Right cardiac atrium (tissue), 5 donors: ENCODE measurements at places on chromosomes 12 and 14.

GRCh38 chr14:21913759-21914158, 240.1 kb upstream of the OR4E1 start:
- peak; percentile 44 for DNase-seq

DNA sequence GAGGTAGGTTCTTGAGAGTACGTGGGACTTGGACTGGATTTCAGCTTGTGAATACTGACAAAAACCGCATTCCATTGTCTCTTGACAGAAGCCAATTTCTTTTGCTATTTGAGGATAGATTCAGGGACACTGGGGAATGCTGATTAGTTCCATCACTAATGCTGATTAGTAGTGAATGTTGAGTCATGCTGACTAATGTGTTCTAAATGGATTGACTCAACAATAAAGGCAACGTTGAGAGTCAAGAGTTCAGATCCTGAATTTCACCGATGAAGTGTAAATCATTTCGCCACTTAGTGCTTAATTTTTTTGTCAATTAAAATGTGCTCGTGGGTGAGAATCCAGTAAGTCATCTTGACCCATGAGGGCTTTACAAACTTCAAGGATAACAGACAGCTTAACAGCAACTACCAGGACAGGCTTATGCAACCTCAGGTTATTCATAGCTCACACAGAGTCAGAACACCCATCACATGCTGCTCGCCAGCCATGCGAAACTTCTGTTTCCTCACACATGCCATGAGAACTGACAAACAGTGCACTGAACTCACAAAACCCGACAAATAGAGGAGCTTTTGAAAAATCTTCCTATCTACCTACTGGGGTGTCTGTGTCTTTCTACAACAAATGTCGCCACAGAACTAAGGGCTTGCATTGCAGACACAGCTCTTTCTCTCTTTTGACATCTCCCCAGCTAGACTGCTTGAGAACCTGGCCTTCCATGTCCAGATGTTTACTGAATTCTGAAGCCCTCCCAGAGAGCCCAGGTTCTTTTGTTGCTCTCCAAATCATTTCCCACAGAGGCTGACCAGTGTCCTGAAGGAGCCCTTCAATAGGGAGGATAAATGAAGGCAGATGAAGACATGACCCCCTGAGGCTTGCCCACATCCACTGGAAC, 316.4 kb downstream of the ZFP36L1 start:
- peak; percentile 60 for DNase-seq

DNA sequence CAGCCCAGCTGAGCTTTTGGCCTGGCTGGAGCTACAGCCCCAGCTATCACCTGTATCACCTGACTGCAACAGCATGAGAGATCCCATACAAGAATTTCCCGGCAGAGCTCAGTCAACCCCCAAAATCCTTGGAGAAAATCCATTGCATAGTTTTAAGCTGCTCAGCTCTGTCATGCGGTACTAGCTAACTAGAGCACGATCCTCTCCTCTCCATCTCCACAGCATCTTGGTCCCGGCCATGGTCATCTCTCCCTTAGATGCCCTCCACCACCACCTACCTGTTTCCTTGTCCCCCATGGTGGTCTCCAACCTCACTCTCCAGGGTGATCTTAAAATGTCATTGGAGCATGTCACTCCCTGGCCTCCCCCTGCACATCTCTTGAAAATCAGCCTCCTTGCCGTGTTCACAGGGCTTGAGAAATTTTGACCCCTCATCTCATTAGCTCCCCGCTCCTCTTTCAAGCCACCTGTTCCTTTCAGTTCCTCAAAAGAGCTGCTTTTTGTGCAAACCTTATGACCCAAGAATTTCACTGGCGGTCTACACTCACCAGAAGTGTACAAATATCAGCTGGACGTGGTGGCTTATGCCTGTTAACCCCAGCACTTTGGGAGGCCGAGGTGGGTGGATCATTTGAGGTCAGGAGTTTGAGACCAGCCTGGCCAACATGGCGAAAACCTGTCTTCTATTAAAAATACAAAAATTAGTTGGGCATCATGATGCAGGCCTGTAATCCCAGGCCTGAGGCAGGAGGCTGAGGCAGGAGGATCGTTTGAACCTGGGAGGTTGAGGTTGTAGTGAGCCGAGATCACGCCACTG, 8.1 kb upstream of the CLMN start:
- DNase-seq: no peak

DNA sequence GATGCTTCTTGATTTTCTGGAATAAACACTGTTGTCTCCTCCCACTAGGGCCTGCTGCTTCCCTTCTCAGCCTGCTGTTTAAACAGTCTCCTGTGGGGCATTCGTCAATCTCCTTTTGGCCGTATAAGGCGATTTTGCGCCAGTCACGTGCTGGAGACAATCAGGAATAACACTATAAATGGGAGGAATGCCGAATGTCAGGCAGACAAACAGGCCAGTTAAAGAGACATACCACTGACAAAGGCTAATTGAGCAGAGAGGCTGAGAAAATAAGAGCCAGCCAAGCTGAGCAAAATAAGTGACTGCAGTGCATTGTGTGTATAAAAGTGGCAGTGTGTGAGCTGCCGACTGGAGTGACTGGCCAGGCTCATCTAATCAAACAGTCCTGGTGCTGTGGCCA, 23.3 kb downstream of the DMAC2L start:
- peak; percentile 74 for DNase-seq

- no peak for DNase-seq
These were observed 1.5 kb upstream of the DIABLO start for GRCh38 chr12:122227341-122227740.

DNA sequence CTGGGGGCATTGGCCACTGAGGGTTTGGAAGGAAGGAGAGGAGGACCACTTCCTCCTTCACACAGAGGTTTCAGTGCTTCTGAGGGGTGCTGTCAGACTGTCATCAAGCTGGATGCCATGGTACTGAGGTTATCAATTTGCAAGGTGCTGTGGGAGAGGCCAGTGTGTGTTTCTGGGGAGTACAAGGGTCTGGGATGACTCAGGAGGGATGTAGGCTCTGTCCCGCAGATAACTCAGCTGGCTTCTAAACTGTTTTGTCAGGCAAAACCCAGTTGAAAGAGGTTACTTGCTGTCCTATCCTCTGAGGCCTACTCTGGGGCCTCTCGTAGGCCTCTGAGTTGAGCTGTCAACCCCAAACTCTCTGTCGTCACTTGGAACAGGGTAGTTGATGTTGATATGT, 22.8 kb downstream of the ADCK1 start:
- DNase-seq: no peak
